Stimulated activated CD8-positive, alpha-beta memory T cell treated with anti-CD3 and anti-CD28 coated beads, Interleukin-15, amount 100 ng/mL, for 48 hours (primary cell): ENCODE measurements at places on chromosomes 4 and X.

- no peak for DNase-seq
Observed at GRCh38 chr4:138241281-138242075, 671 bp downstream of the SLC7A11 start.

DNA sequence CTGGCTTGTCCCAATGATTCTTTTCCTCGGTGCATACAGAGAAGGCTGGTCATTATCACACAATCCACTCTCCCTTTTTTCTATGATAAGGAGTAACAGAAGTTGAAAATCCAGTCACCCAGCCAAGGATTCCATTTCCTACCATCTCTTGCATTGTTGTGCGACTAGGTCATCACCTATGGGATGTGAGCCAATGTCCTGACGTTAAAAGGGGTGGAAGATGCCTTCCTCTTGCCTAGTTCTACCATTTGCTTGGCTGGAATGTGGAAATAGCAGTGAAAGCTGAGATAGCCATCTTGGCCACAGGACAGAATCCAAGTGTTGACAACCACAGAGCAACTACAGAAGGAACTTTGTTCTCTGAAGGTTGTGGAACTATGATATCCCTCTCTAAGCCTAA lies 132.2 kb upstream of the KIT start:
- no peak for DNase-seq

GRCh38 chr4:54498661-54499111 lies 159.1 kb upstream of the KIT start:
- DNase-seq = no peak

GRCh38 chrX:1925053-1925481 lies 310.2 kb downstream of the ASMT start:
- no peak for DNase-seq

GRCh38 chr4:38795087-38795486 lies 9.5 kb downstream of the TLR1 start:
- no peak for DNase-seq

- DNase-seq = no peak
Observed at GRCh38 chr4:15690020-15690809, 8.6 kb downstream of the FAM200B start.

- DNase-seq = no peak
Observed at GRCh38 chr4:39658756-39659155, 20.1 kb upstream of the SMIM14 start.

DNA sequence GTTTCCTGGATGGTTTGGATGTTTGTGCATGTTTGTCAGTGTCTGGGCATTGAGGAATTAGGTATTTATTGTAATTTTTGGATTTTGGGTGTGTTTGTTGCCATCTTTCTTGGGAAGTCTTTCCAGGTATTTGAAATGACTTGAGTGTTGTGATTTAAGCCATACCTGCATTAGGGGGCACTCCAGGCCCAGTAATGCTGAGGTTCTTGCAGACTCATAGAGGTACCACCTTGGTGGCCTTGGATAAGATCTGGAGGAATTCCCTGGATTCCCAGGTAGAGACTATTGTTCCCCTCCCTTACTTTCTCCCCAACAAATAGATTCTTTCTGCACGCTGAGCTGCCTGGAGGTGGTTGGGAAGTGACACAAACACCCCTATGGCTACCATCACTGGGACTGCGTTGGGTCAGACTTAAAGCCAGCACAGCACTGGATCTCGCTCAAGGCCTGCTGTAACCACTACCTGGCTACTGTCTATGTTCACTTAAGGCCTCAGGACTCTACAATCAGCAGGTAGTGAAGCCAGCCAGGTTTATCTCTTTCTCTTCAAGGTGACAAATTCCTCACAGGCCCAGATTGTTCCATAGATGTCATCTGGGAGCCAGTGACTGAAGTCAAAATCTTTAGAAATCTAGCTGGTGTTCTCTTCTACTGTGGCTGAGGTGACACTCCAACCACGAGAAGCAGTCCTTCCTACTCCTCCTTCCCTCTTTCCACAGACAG lies 643.6 kb downstream of the PDHA2 start:
- no peak for DNase-seq

DNA sequence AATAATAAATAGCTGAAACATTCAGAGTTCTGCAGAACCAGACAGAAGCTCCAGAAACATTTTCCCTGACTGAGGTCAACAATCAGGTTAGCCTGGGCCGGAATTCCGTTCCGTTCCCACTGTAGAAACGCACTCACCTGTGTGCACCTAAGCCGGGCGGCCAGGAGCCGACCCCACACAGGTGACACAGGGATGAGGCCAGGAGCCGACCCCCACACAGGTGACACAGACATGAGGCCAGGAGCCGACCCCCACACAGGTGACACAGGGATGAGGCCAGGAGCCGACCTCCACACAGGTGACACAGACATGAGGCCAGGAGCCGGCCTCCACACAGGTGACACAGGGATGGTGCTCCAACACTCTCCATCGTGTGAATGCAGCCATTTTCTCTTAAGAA lies 21.9 kb downstream of the FAT1 start:
- no peak for DNase-seq

GRCh38 chrX:46279214-46279924 lies 265.9 kb downstream of the ZNF674 start:
- no peak for DNase-seq

- no peak for DNase-seq
Observed at GRCh38 chr4:156596706-156597329, 374.8 kb downstream of the PDGFC start.

GRCh38 chrX:24253469-24253868 lies 60.4 kb downstream of the SUPT20HL2 start:
- no peak for DNase-seq

- DNase-seq = peak; percentile 58
Observed at GRCh38 chrX:39613997-39614679, 483.6 kb downstream of the BCOR start.

DNA sequence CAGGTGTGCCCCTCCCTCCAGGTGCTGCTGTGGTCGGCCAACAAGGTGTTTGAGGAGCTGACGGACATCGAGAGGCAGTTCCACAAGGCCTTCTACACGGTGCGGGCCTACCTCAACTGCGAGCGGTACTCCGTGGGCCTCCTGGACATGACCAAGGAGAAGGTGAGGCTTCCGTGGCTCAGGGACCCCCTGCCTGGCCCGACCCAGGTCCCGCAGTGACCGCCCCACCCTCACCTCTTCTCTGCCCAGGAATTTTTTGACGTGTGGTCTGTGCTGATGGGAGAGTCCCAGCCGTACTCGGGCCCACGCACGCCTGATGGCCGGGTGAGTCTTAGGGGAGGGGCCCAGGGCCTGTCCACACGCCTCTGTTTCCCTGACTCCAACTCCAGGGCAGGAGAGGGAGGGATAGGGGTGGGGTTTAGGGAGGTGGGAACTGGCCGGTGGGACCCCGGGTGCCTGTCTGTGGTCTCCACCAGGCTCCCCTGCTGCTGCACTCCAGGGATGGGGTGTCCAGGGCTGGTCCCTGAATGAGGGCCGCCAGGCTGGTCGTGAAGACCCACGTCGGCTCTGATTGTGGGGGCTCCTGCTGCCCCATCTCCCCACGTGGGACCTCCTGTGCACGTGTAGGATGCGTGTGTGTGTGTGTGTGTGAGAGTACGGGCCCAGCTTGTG lies 20.1 kb downstream of the ATP5ME start:
- DNase-seq = no peak

GRCh38 chr4:4981427-4981826 lies 37.8 kb downstream of the CYTL1 start:
- no peak for DNase-seq

DNA sequence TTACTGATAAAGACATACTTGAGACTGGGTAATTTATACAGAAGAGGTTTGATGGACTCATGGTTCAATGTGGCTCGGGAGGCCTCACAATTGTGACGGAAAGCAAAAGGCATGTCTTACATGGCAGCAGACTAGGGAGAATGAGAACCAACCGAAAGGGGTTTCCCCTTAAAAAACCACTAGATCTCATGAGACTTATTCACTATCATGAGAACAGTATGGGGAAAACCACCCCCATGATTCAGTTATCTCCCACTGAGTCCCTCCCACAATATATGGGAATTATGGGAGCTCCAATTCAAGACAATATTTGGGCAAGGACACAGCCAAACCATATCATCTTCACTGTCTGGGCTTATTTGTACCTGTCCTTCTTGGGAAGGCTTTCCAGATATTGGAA lies 22.8 kb upstream of the MUC7 start:
- no peak for DNase-seq

DNA sequence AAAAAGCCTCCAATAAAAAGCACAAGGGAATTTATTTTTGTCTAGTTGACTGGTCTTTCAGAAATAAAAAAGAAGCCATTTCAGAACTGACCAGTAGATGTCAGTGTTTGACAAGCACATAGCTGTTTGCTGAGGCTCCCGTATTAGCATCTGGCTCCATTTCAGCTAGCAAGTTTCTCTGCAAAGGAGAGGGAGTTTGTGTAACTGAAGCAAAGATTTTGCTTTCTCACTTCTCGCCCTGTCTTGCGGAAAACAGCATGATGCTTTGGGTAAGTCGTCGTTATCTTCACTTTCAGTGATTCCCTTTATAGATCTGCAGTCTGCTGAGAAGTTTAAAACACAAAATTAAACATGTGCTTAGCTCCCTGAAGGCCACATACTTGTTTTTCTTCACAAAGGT lies 85.5 kb downstream of the CT47B1 start:
- DNase-seq = no peak

GRCh38 chrX:11438767-11439166 lies 145.6 kb downstream of the AMELX start:
- no peak for DNase-seq

DNA sequence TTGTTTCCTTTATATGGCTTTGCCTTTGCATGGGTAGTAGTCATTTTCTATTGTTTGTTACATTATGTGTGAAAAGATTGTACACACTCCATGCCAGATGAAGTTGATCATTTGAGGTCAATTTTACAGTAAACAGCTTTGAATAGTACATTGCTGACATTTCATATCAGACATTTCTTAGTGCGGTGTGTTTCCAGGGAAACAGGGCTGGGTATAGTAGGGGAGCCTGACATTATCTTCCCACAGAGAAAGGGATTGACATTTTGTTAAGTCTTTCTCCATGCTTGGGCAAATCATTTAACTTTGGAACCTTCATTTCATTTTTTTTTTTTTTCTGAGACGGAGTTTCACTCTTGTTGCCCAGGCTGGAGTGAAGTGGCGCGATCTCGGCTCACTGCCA lies 5.0 kb downstream of the FUNDC2 start:
- DNase-seq = no peak

DNA sequence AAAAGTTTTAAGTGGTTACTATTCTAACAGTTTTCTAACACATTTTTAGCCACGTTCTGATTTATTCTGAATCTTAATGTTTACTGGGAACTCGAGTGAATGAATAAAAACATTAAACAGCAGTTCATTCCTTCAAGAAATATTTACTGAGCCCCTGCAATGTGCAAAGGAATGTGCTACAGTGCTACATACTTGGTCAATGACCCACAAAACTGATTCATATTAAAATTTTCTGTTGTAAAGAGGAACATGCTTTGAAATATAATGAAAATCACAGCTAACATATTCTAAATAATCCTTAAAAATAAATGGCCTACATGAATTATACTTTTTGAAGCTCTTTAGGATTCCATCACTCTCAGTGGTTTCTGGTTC lies 78.7 kb downstream of the ARAP2 start:
- no peak for DNase-seq

- DNase-seq = no peak
Observed at GRCh38 chr4:88212253-88212561, 53.8 kb upstream of the ABCG2 start.

GRCh38 chr4:8058031-8058479 lies 100.6 kb downstream of the ABLIM2 start:
- no peak for DNase-seq

DNA sequence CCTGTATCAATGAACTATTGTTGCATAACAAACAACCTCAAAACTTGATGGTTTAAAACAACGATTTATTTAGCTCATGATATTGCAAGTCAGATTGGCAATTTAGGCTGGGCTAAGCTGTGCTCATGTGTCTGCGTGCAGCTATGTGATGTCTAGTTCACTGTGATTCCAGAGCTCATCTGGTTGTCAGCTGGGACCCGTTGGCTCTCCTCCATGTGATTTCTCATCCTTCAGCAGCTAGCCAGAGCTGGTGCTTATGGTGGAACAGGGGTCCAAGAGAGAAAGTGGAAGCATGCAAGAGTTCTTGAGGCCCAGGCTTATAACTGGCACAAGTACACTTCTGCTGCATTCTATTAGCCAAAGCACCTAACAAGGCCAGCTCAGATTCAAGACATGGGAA lies 28.8 kb upstream of the TRPC3 start:
- DNase-seq = no peak

DNA sequence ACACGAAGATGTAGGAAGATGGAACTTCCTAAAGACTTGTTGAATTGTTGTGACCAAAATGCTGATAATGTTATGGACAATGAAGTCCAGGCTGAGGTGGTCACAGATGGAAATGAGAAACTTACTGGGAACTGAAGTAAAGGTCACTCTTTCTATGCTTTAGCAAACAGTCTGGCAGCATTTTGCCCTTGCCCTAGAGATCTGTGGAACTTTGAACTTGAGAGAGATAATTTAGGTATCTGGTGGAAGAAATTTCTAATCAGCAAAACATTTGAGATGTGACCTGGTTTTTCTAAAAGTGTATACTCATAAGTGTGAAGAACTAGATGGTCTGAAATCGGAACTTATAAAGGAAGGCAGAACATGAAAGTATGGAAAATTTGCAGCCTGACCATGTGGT lies 1785.9 kb downstream of the PCDH7 start:
- no peak for DNase-seq

GRCh38 chr4:27148211-27148895 lies 287.7 kb downstream of the STIM2 start:
- no peak for DNase-seq

GRCh38 chrX:131745942-131746489 lies 202.1 kb downstream of the OR13H1 start:
- no peak for DNase-seq

- no peak for DNase-seq
Observed at GRCh38 chr4:153713866-153714646, 30.0 kb downstream of the TLR2 start.

DNA sequence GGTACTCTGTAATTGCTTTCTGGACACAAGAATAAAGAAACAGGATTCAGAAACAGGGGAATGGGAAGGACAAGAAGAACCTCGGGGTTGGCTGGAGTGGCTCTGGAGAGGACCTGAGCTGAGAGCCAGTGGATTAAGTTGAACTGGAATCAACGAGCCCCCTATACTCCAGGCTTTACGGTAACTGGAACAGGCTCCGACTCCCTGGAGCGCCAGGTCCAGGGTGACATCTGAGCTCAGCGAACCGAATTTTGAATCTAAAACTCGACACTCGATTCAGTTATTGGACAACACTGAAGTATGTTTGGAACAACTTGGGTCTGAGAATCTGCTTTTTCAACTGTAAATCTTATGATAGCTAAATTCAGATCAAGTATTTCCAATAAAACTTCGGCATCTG lies 23.9 kb downstream of the HMX1 start:
- DNase-seq = no peak

GRCh38 chrX:13101441-13102139 lies 57.2 kb upstream of the FAM9C start:
- DNase-seq = no peak

GRCh38 chrX:121639781-121640180 lies 592.4 kb downstream of the GLUD2 start:
- no peak for DNase-seq
